ENCODE measurements at places on chromosomes 3 and 15.

DNA sequence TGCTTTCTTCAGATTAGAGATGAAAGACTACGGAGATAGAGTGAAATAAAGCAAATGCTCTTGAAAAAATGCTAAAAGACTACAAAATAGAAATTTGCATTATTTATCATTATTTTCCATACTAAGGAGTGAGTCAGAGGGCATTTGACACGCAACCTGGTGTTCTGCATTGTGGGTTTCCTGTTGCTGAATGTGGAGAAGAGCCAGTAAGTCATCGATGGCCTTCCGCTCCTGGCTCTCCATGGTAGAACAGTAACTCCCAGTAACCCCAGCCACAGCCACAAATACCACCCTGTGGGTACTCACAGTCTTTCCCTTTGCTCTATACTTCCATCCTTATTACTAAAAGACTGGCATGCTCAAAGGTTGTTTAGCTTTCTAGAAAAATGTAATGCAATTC is 61.5 kb downstream of the CGGBP1 start:
- no peak for DNase-seq

DNA sequence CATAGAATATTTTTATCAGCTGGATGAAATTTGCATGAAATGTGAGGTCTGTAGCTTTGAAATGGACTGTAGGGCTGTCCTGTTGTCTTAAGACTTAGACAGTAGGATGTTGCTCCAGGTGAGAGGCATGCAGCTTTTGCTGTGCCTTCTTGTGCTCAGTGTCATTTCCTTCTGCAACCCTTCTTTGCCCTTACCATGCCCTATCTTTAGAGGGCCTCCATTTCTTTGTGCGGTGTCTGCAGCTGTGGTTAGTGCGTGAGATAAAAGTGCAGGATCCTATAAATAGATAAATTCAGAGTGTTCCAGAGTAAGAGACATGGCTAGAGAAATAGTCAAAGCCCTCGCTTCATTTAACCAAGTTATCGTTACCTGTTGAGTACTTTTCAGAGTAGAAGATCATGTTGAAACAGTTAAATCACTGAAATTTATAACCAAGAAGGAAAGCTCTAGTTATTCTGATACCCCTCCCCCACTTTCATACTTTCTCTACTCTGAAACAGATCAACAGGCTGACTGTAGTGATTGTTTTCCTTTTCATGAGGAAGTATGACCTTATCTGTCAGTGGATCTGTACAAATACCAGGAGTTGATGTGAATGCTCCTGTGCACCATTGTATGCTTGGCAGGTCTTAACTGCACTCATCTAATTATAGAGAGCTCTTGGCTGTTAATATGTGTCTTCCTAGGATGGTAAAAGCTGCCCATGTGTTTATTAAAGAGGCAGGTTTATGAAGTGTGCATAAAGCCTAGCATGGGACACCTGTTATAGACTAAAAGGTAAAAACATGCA is 18.2 kb downstream of the EIF3J start:
- no peak for DNase-seq

GRCh38 chr15:85419161-85419560 is 38.8 kb downstream of the AKAP13 start:
- DNase-seq, result no peak

GRCh38 chr15:83046558-83047127 is 20.4 kb downstream of the BTBD1 start:
- no peak for DNase-seq

DNA sequence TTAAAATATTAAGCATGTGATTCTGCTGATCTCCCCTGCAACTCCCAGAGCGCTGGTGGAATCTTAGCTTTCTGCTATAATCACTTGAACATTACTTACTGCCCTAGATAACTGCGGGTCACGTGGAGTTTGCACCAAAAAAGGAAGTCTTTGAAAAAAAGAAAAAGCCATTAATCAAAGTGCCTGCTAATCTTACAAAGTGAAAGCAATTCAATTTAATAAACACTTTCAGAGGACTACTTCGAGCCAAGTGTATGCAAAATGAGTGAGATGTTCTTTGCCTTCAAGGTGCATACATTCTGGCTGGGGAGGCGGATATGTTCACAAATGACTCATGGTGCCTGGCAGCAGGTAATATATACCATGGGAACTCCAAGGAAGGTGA is 109.9 kb upstream of the GAP43 start:
- no peak for DNase-seq

- DNase-seq, result no peak
These were observed 27.7 kb upstream of the LPP start for GRCh38 chr3:188126276-188126675.

Measured in left renal cortex interstitium (tissue), 4 donors.